ENCODE measurements at places on chromosomes 2 and 18.

- no peak for DNase-seq
Observed at GRCh38 chr2:240503848-240504247, 53.9 kb downstream of the ANKMY1 start.

- no peak for DNase-seq
Observed at GRCh38 chr2:20446255-20446916, 488 bp upstream of the RHOB start.

GRCh38 chr2:219204425-219205164, 2.0 kb upstream of the ZFAND2B start:
- no peak for DNase-seq

DNA sequence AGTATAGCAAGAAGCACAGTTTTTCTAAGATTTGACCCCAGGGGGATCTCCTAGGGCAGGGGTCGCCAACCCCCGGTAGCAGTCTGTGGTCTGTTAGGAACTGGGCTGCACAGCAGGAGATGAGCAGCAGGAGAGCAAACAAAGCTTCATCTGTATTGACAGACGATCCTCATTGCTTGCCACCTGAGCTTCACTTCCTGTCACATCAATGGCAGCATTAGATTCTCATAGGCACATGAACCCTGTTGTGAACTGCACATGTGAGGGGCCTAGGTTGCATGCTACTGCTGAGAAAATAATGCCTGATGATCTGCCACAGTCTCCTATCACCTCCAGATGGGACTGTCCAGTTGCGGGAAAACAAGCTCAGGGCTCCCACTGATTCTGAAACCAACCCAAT, 136.2 kb downstream of the RGPD3 start:
- no peak for DNase-seq
